ENCODE measurements at places on chromosomes 7 and 10.
A peak's percentile ranks its signal among the peaks of the same experiment; 100 is the strongest.

DNA sequence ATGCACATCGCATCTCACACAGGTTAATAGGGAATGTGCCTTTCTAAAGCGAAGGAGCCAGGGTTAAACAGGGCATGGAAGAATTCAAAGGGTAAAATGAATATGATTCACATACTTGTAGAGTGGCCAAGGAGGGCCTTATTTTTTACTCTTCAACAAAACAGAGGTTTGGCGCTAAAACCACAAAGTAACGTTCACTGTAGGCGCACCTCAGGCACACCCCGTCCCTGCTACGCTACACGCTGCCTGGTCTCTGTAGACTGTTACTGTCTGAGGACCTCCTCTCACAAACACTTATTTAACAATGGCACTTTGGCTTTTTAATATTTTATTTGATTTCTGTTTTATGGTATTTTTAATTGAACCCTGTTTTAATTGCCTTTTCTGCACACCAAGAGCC, 462.1 kb upstream of the GALNT17 start:
- no peak for DNase-seq

DNA sequence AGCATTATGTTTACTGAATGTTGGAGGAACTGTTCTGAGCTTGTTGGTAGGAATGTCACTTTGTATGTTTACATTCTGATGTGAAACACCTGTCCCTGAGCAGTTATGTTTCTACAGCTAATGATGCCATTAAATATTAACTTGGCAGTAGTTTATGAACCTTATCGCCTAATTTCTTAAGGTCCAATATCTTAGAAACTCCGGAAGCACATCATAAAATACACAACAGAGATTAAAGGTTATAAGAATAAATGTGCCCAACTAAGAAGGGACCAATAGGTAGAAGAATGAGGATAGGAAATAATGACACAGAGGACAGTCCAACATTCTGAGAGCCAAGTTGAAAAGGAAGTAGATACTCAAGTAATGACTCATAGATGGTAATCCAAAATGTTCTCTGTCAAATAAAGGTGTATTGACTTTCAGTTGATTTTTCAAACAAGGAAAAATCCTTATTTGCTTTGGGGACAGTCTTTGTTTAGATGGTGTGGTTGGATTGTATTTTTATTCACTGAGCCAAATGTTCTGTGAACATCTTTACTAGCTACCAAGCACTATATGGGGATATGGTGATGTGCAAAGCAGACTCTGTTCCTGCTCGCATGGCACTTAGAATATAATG, 31.9 kb downstream of the LCOR start:
- no peak for DNase-seq

DNA sequence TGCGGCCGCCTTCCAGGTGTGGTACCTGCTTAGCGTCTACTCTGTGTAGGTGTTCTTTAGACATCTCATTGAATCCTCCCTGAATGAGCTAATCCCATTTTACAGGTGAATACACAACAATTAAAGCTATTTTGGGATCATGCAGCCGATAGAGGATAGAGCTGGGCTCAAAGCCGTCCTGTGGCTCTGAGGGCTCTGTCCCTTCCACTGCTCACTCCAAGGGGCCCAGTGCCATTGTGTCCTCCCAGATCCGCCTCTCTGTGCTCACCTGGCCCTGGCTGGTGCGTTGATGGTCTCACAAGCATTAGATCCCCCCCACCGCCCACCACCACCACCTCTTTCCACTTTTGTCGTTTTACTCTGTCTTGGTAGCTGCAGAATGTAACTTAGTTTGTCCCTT, 13.1 kb downstream of the NPTX2 start:
- DNase-seq: no peak

- DNase-seq: no peak
These were observed 504.1 kb downstream of the SDK1 start for GRCh38 chr7:3805151-3805550.

- peak; percentile 41 for DNase-seq
These were observed 3.2 kb downstream of the MKX start for GRCh38 chr10:27742195-27743011.

DNA sequence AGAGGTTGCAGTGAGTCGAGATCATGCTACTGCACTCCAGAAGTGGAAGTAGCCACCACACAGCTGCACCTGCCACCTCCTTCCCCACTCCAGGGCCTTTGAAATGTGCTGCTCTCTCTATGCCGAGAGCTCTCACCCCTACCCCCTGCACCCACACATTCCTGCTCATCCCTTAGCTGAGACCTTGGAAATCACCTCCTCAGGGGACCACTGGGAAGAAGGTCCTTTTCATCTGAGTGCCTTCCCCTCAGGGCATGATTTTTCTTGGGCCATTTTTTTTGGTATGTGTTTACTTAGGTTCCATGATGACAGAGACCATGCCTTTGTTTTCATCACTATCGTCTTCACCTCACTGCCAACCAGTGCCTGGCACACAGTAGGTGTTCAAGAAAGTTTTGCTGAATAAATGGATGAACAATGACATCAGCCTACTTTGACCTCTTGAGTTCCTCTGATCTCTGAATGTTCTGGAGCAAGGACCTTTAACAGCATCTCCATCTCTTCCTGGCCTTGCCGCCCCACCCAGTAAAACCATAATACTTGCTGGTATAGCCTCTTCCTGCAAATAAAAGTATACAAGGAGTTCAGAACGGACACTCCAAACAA, 166.6 kb upstream of the KLF14 start:
- no peak for DNase-seq

DNA sequence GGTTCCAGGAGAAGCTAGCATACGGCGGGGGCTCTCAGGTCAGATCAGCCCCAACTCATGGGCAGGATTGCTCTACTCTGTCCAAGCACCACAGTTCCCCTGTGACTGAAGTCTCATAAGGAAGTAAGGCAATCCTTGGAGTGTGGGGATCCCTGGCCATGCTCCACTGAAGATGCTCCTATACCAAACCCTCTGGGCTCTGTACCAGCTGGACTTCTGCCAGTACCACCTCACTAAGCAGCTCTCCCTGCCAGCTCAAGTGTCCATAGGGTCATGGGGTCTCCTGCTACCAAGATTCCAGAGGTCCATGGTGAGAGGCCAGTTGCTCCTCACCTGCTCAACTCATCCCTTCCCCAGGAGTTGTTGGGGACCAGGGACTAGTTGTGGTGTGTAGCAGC, 355.7 kb upstream of the STEAP1 start:
- no peak for DNase-seq

- DNase-seq: no peak
These were observed 121.2 kb upstream of the AFAP1L2 start for GRCh38 chr10:114525368-114525949.

GRCh38 chr7:46291601-46292150, 370.6 kb upstream of the IGFBP3 start:
- DNase-seq: no peak

- no peak for DNase-seq
These were observed 55.9 kb upstream of the PDZD8 start for GRCh38 chr10:117431160-117431559.

GRCh38 chr7:53641091-53641490, 605.7 kb downstream of the POM121L12 start:
- DNase-seq: no peak

- DNase-seq: no peak
These were observed 192.7 kb downstream of the PTPRN2 start for GRCh38 chr7:158394936-158395335.

DNA sequence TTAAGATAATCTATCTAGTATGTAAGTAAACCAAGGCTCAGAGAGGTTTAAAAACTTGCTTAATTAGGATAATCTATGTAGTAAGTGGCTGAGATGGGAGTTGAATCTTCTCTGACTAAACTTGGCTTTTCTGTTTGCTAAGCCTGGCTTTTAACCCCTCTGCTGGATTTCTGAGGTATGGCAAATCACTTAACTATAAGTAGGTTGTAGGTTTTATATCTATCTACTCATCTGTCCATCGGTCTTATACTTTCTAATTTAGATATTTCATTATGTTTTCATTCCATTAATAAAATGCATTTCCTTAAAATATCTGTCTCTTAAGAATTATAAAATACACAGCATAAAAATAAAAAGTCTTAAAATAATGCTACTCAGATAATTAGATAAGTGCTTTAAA, 59.4 kb downstream of the ST7 start:
- no peak for DNase-seq

GRCh38 chr10:115606741-115607140, 513.6 kb downstream of the ATRNL1 start:
- DNase-seq: no peak

GRCh38 chr10:33260403-33261149, 73.9 kb downstream of the NRP1 start:
- no peak for DNase-seq

DNA sequence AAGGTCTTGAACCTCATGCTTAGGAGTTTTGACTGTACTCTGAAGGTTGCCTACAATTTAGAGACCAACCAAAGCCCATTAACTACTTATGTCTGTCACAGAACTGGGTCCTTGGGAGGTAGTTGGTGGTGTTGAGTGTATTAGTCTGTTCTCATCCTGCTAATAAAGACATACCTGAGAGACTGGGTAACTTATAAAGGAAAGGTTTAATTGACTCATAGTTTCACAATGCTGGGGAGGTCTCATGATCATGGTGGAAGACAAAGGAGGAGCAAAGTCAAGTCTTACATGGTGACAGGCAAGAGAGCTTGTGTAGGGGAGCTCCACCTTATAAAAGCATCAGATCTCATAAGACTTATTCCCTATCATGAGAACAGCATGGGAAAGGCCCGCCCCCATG, 319.6 kb upstream of the ZMIZ1 start:
- DNase-seq: no peak

- DNase-seq: no peak
These were observed 106.3 kb downstream of the DYNC1I1 start for GRCh38 chr7:95878677-95879076.

DNA sequence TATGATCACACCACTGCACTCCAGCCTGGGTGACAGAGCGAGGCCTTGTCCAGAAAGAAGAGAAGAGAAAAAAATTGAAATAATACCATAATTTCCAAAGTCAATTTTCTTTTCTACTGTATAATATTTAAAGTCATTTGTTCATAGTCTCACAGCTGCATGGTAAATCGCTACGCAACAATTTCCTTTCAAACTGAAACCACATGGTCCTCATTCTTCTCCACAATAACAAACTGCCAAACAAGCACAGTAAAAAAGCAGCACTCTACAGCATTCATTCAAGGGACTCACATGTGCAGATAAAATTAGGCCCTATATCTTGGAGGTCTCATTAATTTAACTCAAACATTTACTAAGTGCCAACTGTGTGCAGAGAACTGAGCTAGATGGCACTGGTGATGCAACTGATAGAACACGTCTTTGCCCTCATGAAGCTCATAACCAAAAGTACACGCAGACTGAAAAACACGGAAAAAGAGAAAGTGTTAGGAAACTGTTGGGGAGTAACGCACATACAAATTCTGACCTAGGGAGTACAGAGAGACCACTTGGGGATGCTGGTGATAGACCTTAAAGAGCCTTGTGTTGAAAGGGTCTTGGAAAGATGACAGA, 68.4 kb upstream of the SRRM3 start:
- no peak for DNase-seq

- DNase-seq: no peak
These were observed 128.4 kb downstream of the BICC1 start for GRCh38 chr10:58641095-58641531.

- DNase-seq: no peak
These were observed 31.9 kb downstream of the RBM20 start for GRCh38 chr10:110676016-110676415.

- no peak for DNase-seq
These were observed 14.0 kb upstream of the NUB1 start for GRCh38 chr7:151327659-151328058.

- DNase-seq: no peak
These were observed 47.6 kb downstream of the STEAP1B start for GRCh38 chr7:22452142-22452959.

DNA sequence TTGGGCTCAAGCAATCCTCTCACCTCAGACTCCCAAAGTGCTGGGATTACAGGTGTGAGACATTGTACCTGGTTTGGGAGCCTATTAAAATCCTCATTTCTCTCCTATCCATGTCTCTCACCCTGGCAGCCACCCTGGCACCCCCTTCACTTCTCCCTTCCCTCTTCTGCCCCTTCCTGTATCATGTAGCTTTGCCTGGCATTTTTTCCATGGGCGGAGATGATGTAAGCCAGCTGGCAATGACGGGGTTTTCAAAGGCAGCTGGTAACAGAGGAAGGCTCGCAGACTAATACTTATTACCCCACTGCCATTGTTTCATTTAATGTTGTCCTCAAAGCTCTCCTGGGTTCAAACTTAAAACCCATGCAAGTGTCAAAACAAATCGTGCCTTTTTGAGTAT, 61.9 kb downstream of the RGS10 start:
- no peak for DNase-seq

DNA sequence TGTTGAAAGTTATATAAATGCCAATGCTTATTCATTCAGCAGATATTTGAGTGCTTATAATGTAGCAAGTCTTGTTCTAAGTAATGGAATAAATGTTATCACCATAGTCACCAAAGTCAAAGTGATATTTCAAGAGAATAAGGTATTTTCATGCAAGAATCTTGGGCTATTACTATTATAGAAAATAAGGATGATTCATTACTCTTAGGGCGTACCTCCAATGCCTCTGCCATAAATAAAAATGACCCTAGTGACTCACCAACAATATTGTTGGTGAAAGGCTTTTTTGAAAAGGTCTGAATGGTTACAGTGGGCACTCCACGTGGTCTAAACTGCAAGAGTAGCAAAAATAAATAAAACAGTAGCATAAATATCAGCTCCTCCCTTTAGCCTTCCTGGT, 68.4 kb downstream of the RALA start:
- DNase-seq: no peak

DNA sequence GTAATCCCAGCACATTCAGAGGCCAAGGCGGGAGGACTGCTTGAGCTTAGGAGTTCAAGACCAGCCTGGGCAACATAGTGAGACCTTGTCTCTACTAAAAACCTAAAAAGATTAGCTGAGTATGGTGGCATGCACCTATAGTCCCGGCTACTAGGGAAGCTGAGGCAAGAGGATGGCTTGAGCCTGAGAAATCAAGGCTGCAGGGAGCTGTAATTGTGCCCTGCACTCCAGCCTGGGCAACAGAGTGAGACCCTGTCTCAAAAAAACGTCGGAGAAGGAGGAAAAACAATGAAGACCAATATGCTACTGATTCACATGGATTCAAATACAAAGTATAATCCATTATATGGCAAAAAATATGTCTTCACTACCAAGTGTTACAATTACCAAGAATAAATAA, 13.6 kb downstream of the ZC3HAV1L start:
- DNase-seq: no peak

DNA sequence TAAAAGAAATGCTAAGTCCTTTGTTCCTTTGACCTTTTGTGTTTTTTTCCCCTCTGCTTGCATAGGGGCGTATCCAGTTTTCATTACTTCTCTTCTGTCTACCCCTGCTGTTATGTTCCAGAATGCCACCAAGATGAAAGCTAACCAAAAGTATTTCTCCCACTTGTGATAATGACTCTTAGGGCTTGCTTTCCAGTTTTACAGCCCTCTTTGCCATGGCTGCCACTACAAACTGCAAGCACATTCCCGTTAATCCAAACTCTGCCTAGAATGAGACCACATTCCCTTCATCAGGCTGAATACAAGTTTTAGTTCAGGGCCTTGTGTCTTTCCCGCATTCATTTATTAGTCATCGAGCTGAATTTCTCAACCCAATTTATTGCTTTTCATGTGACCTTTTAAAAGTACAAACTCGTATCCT, 23.6 kb upstream of the CD36 start:
- DNase-seq: no peak

Measured in GM12892 (cell line).